Umbilical cord (tissue), 2 donors: ENCODE measurements at places on chromosomes 1 and 21. TPM values are rescaled to one million over a fixed set of nuclear protein-coding genes. Genes with fewer than 3 reads are reported as not detected.

Gene MTMR11
- total RNA-seq = 14.2 TPM

Gene PCP4
- not detected for total RNA-seq

Gene LYST
- 78.2 TPM for total RNA-seq

Gene S100A9
- total RNA-seq = 224 TPM

Gene GPR52
- 2.9 TPM for total RNA-seq

Gene C2CD2
- total RNA-seq = 12.5 TPM

Gene TDRKH
- 6.7 TPM for total RNA-seq

Gene CHIA
- total RNA-seq = 5.3 TPM

Gene AQP10
- total RNA-seq = not detected
